ENCODE measurements at places on chromosomes 4 and X. TPM values are rescaled to one million over a fixed set of nuclear protein-coding genes. Genes with fewer than 3 reads are reported as not detected.

ADGRL3 gene
- total RNA-seq: 0.05 TPM

MAGEA2B gene
- total RNA-seq: not detected

PDS5A gene
- 28.4 TPM for total RNA-seq

ODAPH gene
- total RNA-seq: not detected

JCHAIN gene
- total RNA-seq: 0.46 TPM

TCEAL7 gene
- total RNA-seq: not detected

GIMD1 gene
- not detected for total RNA-seq

PRDM8 gene
- total RNA-seq: 0.41 TPM
